ENCODE measurements at places on chromosomes 2 and 18. TPM values are rescaled to one million over a fixed set of nuclear protein-coding genes. Genes with fewer than 3 reads are reported as not detected.

GRCh38 chr18:27942706-27943105, 234.2 kb downstream of the CDH2 start:
- no peaks in the 10 kb centered on the region for H3K36me3 ChIP-seq
- H3K4me1 ChIP-seq: no peaks in the 10 kb centered on the region
- no peak overlapping the region for H3K27ac ChIP-seq
- no peak for DNase-seq

- H3K4me1 ChIP-seq: no peaks in the 10 kb centered on the region
- H3K27ac ChIP-seq: no peak overlapping the region
These were observed 261.6 kb downstream of the NDUFA10 start for GRCh38 chr2:239763433-239764097.

GRCh38 chr2:105241443-105241842, at the start of gene GPR45:
Gene GPR45 (plus strand): TSS chr2:105241743. CDS start chr2:105241859, 116 bp downstream.
- H3K4me3 ChIP-seq: no peak within 1 kb of the TSS
- H3K36me3 ChIP-seq: no peaks in the 10 kb centered on the region
- no peak within 1 kb of the TSS for H3K27ac ChIP-seq
- no peaks in the 10 kb centered on the region for H3K27me3 ChIP-seq
- DNase-seq: no peak

GRCh38 chr2:2831633-2832032, 500.6 kb upstream of the MYT1L start:
- H3K27me3 ChIP-seq: no peaks in the 10 kb centered on the region
- H3K4me3 ChIP-seq: no peak overlapping the region
- no peaks in the 10 kb centered on the region for H3K36me3 ChIP-seq
- DNase-seq: no peak

DNA sequence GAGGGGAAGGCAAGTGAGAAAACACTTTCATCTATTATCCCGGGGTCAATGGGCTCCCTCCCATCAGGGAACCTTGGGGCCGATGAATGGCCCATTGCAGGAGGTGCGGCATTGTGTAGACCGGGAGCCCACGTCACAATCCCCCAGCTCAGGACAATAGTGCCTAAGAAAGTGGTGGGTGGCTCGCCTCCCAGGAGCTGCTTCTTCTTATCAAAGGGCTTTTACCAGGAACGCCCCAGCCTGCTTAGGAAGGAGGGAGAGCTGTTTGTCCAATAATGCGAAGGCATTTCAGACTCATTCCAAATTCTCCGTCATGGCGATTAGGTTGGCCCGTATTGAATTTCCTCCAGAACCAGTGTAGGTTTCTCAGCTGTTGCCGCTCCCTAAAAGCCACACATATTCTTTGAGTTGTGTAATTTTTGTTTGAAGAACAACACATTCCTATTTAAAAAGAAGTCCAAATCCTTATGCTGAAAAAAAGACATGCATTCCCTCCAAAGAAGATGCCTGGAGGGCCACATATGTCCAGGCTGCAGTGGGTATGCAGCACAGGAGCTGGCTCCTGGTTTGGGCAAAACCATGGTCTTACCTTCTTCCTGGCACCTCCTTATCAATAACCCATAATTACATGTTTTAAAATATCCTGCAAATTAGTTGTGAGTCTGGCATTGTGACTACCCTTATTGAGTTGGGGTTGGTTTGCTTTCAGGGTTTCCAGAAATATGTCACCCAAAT, 264.7 kb downstream of the MYCN start:
- no peaks in the 10 kb centered on the region for H3K36me3 ChIP-seq
- no peak for DNase-seq
- H3K4me3 ChIP-seq: no peak overlapping the region
- no peaks in the 10 kb centered on the region for H3K4me1 ChIP-seq

TRIM43B gene
- not detected for total RNA-seq

All from tibial nerve (tissue), 4 donors.